Pulmonary artery endothelial cell (primary cell): ENCODE measurements at places on chromosomes 1 and 21. TPM values are rescaled to one million over a fixed set of nuclear protein-coding genes. Genes with fewer than 3 reads are reported as not detected.

- no peak for DNase-seq
These were observed 69.0 kb downstream of the DDR2 start for GRCh38 chr1:162701286-162701685.

GRCh38 chr1:39046613-39047210 is 20.6 kb downstream of the NDUFS5 start:
- no peak for DNase-seq

DNA sequence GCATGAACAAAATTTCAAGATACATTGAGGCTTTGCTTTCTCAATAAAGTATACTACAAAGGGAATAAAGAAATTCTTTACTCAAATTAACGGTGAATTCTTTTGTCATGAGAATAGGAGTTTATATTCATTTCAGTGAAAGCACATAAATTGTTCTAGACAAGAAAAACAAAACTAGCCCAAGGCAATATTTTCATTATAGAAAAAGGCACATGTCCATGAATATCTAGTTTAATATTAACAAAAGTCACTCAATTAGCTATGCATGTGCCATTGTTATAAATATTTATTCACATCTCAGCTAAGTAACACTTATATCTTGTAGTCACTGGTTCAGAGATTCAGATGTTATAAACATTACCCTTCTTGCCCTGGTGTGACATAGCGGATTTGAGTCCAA is 369.3 kb downstream of the GPATCH2 start:
- DNase-seq = no peak

SLC35F3 gene
- total RNA-seq = not detected in 2 replicates

DNA sequence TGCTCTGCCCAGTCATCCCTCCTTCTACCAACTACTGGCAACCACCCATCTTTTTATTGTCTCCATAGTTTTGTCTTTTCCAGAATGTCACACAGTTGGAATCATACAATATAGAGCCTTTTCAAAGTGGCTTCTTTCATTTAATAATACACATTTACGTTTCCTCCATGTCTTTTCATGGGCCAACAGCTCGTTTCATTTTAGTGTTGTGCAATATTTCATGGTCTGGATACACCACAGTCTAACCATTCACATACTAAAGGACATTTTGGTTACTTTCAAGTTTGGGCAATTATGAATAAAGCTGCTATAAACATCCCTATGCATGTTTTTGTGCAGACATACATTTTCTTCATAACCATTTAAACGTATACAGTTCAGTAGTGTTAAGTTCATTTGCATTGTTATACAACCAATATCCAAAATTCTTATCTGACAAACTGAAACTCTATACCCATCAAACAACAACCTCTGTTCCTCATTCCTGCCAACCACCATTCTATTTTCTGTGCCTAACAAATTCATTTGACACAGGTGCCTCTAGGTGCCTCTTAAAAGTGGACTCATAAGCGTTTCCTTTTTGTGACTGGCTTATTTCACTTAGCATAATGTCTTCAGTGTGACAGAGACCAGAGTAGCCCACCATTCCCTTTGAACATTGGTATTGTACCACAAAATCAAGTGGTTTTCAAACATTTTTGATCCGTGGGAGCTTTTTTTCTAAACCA is 138.1 kb downstream of the NR5A2 start:
- no peak for DNase-seq
